ENCODE measurements at places on chromosomes 1 and 21.

DNA sequence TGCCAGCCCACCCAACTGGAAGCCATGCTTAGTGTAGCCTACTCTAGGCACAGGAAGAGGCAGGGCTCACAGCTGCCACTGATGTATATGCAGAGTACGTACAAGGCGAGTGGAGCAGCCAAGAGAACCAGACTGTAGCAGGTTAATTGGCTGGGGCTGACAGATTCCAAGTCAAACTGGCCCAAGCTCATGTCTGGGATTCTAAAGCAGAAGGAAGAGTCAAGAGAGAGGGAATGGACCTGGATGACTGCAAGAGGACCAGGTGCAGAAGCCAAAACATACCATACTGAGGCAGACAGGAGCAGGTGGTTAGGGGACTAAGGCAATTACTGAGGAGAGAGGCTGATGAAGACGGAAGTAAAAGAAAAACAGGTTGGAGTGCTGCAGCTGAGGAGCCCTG is 51.3 kb upstream of the LRRN2 start:
- DNase-seq, result no peak

GRCh38 chr1:35173491-35173890 is 19.5 kb downstream of the SFPQ start:
- DNase-seq, result no peak

DNA sequence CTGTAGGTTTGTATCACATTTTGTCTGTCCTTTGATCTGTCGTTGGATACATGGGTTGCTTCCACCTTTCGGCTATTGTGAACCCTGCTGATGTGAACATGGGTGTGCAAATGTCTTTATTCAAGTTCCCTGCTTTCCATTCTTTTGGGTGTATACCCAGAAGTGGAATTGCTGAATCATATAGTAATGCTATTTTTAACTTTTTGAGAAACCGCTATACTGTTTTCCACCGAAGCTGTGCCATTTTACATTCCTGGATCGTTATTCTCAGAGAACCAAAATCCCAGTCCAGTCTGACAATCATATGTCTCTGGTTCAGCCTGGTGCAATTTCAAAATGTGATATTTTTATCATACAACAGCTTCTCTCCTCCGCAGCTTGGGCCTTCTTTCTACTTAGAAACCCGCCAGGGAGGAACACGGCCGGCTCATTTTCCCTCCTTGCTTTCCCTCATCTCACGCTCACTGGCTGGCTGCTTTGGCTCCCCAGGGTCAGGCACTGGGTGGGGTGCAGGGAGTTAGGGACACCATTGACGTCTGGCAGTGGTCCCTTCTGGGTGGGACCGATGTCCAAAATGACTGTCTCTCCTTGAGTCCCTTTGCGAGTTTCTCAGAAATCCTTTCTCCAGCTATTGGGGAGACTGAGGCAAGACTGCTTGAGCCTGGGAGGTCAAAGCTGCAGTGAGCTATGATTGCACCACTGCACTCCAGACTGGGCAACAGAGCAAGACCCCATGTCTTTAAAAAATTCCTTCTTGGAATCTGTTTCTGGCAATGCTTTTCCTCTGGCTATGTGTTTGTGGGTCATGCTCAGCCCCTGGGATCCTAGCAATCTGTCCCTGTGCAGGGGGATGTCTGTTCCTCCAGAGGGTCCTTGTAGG is 73.5 kb upstream of the AKT3 start:
- DNase-seq, result no peak

DNA sequence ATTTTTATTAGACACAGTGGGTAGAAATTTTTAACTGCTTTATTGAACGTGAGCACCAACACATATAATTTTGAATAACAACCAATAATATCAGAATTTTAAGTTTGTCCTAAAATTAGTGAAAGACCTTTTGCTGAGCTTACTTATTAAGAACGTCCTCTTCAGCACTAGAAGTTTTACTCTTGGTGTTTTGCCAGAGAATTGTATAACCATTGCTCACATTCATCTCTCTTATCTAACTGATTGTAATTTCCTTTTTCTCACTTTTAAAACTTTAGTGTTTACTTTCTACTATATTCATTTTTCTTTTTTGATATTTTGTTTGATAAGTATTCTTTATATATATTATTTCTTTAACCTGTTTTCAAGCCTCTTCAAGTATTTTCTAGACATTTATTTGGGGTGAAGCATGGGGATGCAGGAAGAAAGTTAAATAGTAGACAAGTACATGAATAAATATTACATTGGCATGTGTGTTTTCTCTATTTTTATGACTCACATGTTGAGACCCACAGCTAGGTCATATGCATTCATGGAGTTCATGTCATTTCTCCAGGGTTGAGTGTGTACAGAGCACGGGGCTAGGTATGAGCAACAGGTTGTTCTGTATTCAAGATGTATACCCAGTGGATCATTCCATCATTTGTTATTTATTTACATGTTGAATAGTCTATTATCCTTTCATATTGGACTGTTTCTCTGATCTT is 90.6 kb downstream of the ATP6V1G3 start:
- DNase-seq, result no peak

- DNase-seq, result no peak
Measured at GRCh38 chr1:59081795-59082194, 215.1 kb upstream of the FGGY start.

DNA sequence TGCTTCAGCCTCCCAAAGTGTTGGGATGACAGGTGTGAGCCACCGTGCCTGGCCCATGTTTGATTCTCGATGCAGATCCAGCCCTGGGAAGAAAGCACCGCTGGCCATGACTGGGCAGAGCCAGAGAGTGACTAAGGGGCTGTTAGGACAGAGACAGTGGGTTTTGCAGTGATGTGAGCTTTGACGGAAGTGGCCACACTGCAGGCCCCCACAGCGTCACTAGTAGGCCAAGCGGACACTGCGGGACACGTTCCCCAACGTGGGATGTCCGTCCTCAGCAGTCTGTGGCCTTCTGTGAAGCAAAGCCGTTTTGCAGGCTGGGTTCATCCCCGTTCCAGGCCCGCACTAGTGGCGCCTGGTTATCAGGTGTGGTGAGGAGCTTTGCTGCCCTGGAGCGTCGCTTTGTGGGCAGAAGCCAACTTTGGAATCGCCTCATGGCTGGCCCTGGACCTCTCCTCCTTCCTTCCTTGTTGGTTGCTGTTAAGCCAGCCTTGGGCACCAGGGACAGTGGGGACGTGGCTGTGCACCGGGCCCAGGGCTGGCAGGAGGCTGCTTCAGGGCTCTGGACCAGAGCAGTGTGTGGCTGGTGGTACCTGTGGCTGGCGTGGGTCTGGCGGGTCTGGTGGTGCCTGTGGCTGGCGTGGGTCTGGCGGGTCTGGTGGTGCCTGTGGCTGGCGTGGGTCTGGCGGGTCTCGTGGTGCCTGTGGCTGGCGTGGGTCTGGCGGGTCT is 41.2 kb downstream of the SKI start:
- DNase-seq, result no peak

- DNase-seq, result peak; percentile 43
Measured at GRCh38 chr21:41895643-41896493, 16.7 kb upstream of the PRDM15 start.

DNA sequence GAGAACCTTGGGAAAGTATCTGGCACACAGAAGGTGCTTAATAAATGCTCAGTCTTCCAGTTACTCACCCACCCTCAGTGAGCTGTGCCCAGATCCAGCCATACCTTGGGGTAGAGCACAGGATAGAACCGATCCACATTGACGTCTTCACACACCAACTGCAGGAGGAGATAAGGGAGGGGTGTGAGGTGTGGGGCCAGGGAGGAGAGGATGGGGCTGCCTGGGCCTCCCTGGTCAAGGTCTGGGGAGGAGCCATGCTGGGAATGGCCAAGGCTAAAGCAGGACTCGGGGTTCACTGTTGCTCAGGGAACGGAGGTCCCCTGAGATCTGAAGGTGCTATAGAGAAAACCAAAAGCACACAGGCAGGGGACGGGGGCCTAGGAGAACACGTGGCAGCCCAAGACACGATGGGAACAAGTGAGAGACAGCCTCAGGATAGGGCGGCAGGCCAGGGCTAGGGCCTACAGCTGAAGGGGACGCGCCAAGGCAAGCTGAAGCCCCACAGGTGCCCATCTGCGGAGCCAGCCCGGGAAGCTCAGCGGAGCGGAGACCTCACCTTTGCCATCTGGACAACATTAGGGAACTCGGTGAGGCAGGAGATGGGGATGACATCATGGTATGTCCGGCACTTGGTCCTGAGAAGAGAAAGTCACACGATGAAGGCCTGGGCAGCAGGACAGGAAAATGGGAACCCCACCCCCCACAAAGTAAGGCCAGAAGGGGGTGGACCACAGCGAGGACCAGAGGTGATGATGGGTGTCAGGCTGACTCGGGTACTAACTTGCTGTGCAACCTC is 55.9 kb downstream of the RAP1GAP start:
- no peak for DNase-seq

- peak; percentile 11 for DNase-seq
Measured at GRCh38 chr1:43531107-43531905, 623 bp downstream of the PTPRF start.

DNA sequence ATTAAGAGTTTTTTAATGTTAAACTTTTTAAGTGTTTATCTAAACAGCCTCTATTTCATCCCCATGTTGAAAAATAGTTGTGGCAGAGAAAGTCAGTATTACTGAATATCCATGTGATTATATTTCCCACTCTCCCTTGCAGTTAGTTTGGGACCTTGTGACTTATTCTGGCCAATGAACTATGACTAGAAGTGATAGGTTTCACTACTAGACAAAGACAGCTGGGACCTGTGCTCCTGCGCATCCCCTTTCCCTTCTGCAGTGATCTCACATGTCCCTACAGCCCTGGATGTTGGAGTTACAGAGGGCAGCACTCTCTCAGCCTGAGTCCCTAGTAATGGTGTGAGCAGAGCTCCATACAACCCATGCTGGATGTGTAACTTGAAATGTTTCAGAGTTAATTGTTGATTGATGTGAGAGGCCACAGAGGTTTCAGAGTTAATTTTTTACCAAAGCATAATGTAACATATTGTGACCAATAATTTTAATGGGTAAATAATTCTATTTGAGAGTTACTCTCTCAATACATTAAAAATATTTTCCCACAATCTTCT is 18.7 kb upstream of the SAMD13 start:
- no peak for DNase-seq

DNA sequence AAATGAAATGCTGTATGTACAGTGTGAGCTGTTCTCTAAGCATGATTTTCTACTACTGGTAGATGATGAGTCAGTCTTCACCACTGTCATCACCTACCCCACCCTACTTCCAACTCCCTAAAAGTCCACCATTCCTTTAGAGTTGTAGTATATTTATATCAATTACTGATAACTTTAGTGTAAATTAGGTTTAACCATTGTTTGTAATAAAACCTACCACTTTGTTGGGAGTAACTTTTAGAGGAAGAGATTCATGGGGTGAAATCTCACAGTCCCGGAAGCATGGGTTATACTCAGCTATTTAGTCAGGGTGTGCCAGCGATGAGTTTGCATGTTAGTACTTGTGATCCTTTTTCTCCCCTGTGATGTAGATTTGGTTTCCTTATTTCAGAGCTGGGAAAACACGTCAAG is 17.1 kb downstream of the MORC3 start:
- no peak for DNase-seq

All from activated naive CD8-positive, alpha-beta T cell treated with anti-CD3 and anti-CD28 coated beads, Interleukin-2, amount 50 U/mL, for 24 hours (primary cell).